ENCODE measurements at places on chromosomes 5 and 9.

DNA sequence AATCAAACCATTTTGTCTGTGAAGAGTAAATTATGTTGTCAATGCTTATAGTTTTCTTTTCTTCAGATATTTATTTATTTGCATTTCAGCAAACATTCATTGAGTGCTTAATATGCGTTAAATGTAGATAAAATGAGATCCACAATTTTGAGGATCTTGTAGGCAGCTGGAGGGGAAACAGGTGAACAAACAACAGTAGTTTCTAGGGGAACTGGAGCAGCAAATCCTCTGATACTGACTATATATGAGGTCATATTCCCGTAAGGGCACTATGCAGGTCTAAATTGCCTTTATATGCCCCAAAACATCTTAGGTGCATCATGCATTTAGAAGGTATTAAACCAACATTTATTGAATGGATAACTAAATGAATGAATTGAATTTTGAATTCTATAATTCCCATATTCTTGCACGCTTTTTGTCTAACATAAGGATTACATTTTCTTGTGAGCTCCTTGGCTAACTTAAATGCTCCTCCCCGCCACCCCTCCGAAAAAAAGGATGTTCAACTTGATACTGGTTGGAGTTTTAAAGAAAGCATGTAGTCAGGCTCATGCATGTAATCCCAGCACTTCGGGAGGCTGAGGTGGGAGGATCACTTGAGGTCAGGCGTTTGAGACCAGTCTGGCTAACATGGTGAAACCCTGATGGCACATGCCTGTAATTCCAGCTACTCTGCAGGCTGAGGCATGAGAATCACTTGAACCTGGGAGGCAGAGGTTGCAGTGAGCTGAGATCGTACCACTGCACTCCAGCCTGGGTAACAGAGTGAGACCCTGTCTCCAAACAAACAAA is 299.8 kb downstream of the TMEM38B start:
- no peak for DNase-seq

DNA sequence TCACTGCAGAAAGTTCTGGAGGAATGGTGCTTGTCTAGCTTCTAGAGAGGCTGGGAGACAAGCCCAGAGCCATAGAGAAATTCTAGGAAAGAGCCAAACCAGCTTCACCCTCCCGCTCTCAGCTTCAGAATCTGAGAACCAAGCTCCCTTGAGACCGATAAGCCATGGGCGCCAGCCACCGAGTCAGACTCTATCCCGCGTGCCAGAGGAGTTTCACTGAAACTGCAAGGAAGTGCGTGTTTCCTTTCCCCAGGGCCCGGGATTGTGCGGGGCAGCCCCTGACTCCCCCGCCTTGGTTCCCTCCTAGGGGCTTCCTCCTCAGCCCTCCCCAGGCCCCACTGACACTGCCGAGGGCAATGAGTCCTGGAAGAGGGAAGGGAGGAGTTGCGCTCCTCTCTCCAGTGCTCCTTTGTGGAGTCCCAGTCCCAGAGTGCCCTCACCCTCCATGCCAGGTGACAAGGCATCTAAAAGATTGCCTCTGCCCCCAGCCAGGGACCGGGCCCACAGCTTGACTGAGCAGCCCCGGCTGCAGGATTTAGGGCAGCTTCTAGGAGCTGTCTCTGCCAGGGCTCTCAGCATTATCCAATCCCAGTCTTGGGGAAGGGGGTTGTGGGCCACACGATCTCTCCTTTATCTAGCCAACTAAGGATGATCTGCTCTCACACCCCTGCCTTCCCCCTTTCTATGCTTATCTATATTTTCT is 18.4 kb upstream of the TCF7 start:
- DNase-seq: no peak

GRCh38 chr9:113989017-113989713 is 88.9 kb downstream of the AMBP start:
- no peak for DNase-seq

DNA sequence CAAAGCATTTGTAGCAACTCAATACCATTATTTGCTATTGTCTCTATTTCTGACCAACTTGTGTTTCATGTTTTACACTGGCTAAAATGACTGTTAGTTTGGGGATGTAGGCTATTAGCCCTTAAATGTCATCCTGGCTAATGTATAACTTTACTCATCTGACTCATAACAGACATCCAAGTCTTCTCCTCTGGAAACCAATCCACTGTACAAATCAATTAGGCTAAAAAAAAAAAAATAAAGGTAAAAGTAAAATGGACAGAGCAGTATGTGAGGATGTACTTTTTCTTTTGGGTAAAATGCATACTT is 20.6 kb downstream of the MEGF9 start:
- no peak for DNase-seq

- DNase-seq: no peak
These were observed 283.9 kb downstream of the NR2F1-AS1 start for GRCh38 chr5:93297116-93297515.

Data from activated T-cell treated with anti-CD3 and anti-CD28 coated beads, Interleukin-2, amount 50 U/mL, for 72 hours (primary cell).